ENCODE measurements at places on chromosomes 7 and 10. TPM values are rescaled to one million over a fixed set of nuclear protein-coding genes. Genes with fewer than 3 reads are reported as not detected.

DNA sequence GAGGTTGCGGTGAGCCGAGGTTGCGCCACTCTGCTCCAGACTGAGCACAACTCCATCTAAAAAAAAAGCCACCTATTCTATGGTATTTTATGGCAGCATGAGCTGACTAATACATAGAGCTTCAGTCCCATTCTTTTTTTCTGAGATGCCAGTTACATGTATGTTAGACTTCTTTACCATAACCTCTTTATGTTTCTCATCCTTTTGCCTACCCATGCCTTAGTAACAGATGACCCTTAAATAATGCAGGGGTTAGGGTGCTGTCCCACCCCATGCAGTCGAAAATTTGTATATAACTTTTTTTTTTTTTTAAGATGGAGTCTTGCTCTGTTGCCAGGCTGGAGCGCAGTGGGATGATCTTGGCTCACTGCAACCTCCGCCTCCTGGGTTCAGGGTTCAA lies 22.7 kb upstream of the HHEX start:
- no peak for DNase-seq

GRCh38 chr7:116195451-116195850 lies 14.9 kb upstream of the TES start:
- no peak for DNase-seq

ACSM6 gene
- total RNA-seq: 1.8 TPM

DNA sequence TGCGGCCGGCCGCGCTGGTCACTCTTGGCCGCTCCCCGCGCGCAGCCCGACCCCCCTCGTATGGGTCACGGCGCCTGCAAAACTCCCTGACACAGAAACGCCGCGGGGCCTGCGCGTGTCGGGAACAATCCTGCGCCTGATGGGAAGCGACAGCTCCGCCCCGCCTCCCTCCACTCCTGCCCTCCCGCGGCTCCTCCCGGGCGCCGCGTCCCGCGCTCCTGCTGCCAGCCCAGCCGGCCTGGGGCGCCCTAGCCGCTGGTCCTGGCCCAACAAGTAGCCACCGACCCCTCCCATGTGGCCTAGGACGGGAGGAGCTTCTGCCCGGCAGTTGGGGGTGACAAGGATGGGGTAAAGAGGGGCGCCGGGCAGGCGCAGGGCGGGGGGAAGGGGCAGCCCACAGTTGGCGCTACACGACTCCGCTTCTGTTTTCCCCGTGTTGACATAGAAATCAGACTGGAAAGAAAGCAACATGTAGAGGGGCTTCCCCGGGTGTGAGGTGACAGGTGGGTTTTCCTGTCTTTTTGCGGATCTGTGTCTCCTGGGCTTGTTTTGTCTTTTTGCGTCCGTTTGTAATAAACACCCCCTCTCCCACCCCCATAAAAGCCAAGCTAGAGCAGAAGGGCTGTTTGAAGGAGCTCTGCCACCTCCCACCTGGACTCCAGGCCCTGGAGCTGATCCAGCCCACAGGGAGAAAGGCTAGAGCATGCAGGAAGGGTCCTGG lies 35.1 kb upstream of the PAX2 start:
- no peak for DNase-seq

DNA sequence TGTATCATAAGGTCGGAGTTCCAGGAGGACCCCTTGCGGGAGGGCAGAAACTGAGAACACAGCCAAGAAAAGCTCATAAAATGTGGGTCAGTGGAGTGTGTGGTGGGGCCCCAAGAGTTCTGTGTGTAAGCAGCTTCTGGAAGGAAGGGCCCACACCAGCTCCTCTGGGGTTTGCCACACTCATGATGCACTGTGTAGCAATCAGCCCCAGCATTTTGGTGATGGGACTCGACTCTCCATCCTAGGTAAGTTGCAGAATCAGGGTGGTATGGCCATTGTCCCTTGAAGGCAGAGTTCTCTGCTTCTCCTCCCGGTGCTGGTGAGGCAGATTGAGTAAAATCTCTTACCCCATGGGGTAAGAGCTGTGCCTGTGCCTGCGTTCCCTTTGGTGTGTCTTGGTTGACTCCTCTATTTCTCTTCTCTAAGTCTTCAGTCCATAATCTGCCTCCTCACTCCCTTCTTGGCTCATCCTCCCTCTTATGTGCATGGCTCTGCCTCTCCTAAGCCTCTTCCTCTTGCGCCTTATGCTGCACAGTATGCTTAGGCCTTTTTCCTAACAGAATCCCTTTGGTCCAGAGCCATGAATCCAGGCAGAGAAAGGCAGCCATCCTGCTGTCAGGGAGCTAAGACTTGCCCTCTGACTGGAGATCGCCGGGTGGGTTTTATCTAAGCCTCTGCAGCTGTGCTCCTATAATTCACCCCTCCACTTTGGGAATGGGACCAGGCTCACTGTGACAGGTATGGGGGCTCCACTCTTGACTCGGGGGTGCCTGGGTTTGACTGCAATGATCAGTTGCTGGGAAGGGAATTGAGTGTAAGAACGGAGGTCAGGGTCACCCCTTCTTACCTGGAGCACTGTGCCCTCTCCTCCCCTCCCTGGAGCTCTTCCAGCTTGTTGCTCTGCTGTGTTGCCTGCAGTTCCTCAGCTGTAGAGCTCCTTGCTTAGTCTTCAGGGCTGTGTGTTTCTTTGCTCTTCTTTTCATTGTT lies 17.8 kb downstream of the PRSS2 start:
- no peak for DNase-seq

DNA sequence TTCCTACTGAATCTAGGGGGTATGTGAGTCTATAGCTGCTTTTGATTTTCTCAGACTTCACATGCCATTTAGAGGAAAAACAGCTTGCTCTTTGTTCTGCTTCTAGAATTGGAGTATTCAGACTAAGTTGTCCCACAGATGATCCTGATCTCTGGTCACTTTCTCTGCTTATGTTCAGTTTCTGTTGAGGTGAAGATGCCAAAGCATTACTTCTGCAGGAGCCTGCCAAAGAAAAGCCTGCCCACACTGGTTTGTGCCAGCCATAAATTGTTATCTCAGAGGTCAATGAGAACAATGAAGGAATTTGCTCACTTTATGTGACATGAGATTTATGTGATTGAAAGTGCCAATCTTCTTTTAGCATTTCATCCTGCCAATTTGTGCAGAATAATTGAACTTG lies 163.6 kb downstream of the CDK14 start:
- no peak for DNase-seq

CYP26C1 gene
- 0.10 TPM for total RNA-seq

DNA sequence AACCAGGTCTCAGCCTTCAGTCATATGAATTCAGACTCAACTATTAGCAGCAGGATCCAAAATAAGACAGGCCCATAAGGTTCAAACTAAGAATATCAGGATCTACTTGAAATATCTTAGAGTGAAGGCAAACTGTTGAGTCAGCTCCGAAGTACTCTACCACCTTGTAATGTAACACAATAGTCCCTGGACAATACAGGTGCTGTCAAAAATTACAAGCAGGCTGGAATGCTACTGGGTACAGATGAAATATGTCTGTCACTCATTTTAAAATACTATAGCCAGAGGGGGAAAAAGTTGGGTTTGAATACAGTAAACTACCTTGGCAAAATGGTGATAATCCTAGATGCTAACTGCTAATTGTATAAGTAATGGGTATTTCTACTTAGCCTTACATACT lies 6.8 kb downstream of the PAXIP1 start:
- no peak for DNase-seq

C10orf105 gene
- total RNA-seq: 0.34 TPM

DNA sequence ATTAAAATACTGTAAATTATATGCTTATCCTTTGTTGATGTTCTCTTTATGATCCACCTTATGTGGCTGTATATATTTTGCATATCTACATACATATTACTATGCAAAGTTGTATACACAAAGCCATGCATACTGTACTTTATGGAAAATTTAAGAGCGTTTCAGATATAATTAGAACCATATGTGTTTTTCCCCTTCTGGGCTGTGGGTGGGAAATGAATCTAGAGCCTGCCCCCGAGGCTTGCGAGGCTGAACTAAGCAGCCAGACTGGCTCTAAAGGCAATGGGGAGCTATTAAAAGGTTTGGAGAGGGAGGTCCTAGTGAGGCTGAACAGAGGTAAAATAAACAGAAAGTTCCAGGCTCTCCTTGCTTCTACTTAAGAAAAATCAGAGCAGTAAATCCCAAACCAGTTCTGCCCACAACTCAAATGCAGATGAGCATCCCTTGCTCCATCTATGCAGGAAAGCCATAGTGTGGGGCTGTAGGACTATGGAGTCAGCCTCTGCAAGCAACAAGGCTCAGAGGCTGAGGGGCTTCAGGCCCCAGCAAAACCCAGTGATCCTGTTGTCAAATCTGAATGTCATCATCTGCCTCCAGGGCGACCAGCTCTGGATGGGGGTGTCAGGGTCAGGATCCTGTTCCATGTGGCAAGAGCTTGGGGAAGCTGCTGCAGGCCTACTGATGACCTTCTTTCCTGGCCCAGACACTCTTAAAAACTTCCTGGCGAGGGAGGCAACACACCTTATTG lies 14.1 kb upstream of the DDIT4 start:
- DNase-seq: no peak

- no peak for DNase-seq
Observed at GRCh38 chr7:3922175-3922635, 621.2 kb downstream of the SDK1 start.

DNA sequence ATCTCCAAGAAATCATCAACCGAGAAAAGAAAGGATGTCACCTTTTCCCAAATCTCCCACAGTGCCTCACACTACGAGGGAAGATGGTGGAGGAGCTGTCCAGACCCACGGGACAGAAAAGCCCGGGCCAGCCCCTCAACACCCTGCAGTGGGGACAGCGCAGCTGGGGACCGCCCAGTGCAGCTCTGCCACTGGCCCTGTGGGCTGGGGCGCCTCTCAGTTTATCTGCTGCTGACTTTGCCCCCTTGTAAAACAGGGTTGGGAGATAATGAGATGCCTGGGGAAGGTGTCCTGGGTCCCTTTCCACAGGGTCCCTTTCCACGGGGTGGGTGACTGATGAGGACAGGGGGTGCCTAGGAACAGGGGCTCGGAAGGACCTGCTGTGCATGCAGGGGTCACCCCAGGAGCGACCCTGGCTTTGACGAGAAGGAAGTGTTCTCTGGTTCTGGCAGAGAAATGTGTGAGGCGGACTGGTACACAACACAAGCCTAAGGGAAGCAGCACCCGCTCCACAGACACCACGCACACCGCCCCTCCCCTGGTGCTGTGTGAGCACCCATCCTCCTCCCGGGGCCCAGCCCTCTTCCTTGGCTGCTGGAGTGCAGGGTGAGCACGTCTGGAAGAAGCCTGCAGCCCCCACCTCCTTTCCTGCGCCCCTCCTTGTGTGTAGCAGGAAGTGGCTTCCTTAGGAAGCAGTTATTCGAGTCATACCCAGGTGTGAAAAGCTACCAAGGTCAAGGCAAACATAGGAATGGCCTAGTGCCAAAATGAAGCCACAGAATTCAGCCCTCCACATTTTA lies 339.9 kb downstream of the DNAJB6 start:
- DNase-seq: no peak

DNA sequence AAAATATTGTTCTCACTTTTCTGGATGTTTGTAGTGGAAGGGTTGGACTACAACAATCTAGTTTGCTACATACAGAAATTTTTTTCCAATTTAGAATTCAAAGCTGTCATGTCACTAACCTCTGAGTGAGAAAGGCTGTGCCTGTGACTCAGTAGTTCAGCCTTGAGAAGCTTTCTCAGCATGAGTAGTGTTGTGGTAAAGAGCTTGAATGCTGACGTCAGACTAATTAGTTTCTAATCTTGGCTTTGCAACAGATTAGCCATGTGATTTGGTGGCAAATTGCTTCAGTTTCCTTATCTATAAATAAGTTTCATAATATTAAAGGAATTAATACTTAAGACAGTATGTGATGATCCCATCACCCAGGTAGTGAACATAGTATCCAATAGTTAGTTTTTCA lies 83.8 kb downstream of the ABCA13 start:
- DNase-seq: no peak

DNA sequence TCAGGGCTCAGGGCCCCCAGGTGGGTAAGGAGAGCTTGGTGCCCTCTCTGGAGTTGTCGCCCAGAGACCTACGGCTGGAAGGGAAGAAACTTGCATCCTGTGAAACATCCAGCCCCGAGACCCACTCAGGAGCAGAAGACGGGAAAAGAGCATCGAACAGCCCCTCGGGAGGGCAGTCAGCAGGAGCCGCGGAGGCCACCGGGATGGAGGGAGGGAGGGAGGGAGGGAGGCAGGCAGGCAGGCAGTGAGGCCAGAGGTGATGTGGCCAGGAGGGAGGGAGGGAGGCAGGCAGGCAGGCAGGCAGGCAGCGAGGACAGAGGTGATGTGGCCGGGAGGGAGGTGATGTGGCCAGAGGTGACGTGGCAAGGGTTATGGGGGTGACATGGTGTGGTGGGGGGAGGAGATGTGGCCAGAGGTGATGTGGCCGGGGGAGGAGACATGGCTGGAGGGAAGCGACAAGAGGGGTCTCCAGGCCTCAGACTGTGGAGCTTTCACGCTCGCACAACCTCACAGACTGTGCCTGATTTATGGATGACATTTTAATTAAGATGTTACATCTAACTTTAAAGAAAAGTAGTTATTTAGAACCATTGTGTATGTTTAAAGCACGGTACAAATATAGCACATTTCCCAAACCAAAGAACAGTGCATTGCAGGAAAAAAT lies 141.1 kb downstream of the DIP2C start:
- DNase-seq: no peak

DNA sequence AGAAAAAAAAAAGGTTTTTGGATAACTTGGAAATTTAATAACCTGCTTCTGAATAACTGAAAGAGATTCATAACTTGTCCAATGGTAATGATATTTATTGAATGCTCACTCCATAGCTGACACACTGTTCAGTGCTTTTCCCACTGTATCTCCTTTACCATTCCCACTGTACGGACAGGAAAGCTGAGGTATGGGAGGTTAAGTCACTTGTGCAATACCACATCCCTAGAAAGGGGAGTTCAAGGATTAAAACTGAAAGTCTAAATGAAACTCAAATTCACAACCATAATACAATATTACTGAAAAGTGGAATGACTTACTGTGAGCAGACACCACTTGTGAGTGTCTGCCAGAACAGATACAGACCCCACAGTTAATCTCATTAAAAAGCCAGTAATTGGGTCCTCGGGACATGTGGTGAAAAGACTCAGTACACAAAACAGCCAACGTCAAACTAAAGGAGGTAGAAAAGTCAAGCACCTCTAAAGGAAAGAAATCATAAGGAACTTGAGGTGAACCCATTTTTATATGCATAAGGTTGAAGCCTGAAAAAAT lies 13.8 kb upstream of the RHOBTB1 start:
- DNase-seq: no peak

GRCh38 chr10:73908853-73909539 lies 1.9 kb upstream of the PLAU start:
- DNase-seq: no peak

Measured in ureter (tissue), 1 donor.